H7 (cell line): ENCODE measurements at places on chromosomes 12 and 14. TPM values are rescaled to one million over a fixed set of nuclear protein-coding genes. Genes with fewer than 3 reads are reported as not detected.

DNA sequence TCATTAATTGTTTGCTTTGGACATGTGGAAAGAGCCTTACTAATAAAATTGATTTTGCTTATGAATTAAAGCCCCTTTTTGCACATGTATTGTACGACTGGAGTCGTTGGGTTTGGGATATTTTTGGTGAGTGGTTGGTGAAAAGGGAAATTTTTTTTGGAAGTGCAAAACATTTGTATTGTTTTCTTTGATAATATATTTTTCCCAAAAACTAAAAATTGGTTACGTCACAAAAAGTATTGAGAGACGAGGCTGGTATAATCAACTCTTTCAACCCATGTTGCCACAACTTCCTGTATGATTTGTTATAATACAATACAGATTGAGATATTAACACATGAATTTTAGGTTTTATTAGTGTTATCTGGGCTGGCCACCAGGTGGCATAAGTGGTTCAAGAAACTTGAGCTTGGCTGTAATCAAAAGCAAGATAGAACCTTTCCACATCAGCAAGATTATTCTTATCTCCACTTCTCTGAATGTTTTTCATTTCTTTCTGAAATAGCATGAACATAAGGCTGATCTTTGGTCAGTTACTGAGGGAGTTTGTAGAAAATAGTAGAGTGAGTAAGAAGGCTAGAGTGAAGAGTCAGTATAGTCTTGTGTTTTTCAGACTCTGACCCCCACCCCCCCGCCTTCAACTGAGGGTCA, 8.7 kb downstream of the NGDN start:
- peak; percentile 44 for DNase-seq

DNA sequence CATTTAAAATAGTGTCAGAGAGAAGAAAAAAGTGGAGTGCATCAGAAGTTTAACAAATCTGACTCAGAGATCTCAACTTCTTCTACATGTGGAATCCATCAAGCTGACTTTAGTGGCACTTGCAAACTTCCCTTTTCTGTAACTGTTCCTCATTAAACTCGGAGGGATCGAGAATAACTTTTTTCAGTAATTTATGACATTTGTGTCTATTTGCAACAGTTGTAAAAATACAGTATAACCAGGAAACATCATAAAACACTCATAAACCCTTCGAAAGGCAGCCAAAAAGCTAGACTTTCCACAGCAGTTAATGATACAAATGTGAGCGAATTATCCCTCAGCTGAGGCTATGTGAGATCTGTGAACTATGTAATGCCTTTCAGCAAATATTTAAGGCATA, 1936.8 kb upstream of the SEL1L start:
- DNase-seq = no peak

C1R gene
- total RNA-seq = 1.1 and 8.2 TPM in 2 replicates

PIWIL1 gene
- not detected in 2 replicates for total RNA-seq
